NCI-H524 treated with DMSO at 0.1 percent for 48 hours (cell line): ENCODE measurements at places on chromosomes 13 and 19.

DNA sequence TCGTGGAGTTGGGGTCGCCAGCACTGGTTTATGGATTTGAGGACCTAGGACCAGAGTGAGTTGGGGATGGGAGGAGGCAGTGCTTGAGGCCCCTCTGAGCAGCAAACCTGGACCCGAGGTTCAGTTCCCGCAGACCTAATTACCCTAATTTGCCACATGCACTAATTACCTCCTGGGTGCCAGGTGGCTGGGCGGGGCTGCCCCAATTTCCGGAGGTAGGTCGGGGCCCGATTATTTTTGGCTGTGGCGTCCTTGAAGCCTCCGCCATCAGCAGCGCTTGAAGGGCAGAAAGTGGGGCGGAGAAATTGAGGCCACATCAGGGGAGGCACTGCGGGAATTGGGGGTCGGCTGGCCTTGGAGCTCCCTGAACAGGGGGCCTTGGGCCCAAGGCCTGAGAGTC lies 5.9 kb upstream of the HOMER3 start:
- DNase-seq, result no peak

DNA sequence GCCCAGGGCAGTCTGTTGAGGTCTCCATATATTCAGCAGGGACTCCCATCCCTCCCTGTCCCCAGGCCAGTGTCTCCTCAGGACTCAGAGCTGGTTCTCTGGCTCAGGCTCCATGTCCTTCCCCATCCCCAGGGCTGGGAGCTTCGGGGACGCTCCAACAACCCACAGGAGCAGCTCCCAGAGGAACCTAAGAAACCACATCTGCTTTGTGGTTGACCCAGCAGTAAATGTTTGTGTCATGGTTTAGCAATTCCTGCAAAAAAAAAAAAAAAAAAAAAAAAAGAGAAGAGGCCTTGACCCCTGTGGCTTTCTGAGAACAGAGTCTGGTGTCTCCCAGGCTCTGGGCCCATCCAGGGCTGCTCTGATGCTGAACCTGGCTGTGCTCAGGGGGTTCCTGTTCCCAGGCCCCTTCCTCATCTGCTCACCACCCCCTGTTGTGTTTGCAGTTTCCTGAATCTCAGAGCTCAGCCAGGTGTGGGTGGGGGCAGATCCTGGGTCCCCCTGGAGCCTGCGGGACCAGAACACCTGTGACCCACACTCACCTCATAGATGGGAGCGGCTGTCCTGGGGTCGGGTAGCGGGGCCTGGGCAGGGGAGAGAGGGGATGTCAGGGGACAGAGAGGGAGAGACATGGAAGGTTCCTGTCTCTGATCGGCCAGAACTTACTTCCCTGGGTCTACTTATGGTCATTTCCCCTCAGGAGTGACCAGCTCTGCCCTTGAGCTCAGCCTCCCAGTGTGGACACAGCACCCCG lies 25.2 kb upstream of the CEACAM1 start:
- DNase-seq, result no peak

DNA sequence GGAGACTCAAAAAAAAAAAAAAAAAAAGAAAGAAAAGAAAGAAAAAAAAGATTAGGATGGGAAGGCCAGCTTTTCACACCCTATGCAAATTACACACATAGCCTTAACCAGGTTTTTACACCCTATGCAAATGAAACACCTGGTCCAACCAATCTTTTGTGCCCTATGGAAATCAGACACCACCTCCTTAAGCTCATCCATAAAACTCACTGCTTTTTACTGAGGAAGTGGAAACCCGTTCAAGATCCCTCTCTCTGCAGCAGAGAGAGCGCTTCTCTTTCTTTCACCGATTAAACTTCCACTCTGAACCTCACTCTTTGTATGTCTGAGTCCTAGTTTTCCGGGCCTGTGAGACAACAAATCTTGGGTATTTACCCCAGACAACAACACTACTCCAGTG lies 25.3 kb upstream of the HOMER3 start:
- no peak for DNase-seq

GRCh38 chr19:1357531-1358109 lies 26.1 kb upstream of the NDUFS7 start:
- DNase-seq, result no peak

DNA sequence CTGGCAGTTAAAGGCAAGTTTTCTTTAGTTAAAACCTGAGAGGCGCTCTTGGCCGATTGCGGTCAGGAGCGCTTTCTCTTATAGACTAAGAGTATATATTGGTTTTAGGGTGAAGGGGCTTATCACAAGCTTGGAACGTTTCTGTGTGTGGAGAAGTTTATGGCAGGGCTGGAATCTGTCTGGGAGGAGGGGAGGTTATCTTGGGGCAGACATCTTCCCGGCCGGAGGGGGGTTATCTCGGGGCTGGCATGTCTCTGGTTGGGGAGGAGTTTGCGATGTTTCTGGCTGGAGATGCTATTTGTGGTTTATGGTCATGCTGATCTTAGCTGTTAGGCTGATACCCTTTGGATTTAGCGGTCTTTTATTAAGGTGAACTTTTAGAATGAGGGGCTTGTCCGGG lies 18.3 kb downstream of the KDM4B start:
- no peak for DNase-seq

DNA sequence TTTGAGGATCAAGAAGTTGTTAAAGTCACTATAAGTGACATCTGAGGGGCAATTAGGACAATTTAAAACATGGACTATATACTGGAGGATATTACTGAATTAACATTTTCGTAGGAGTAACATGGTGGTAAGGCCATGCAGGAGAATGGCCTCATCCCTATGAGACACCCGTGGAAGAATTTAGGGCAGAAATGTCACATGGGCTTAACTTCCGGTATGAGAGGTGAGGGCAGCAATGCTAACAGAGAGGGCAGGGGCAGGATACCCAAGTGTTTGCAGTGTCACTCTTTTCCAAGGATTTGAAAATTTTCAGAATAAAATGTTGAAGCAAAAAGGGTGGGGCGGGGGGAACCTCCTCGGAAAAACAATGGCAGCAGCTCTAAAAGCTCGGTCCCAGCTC lies 23.6 kb downstream of the RANBP3 start:
- no peak for DNase-seq

GRCh38 chr19:49553451-49554271 lies 25.9 kb downstream of the RCN3 start:
- no peak for DNase-seq

DNA sequence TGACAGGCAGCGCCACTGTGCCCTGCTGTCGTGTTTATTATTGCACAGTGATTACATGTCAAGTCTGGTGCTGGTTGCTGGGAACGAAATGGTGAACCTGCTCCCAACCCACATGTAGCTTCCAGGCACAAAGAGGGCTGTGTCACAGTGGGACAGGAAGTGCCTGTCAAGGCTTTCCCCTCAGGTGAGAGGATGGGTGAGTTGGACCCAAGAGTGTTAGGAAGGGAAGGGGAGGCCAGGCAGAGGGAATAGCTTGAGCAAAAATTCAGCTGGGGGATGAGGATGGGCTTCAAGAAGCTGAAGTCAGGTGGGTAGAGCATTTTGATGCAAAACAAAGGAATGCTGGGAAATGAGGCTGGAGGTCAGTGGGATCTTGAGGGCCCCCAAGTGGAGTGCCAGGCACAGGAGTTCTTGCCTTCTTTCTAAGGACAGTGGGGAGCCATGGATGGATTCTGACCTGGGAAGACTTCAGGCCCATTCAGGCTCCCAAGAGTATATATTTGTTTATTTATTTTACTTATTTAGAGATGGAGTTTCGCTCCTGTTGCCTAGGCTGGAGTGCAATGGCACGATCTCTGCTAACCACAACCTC lies 8.5 kb upstream of the QTRT1 start:
- DNase-seq, result no peak

- DNase-seq, result no peak
Observed at GRCh38 chr13:32195713-32196112, 119.5 kb downstream of the ZAR1L start.

DNA sequence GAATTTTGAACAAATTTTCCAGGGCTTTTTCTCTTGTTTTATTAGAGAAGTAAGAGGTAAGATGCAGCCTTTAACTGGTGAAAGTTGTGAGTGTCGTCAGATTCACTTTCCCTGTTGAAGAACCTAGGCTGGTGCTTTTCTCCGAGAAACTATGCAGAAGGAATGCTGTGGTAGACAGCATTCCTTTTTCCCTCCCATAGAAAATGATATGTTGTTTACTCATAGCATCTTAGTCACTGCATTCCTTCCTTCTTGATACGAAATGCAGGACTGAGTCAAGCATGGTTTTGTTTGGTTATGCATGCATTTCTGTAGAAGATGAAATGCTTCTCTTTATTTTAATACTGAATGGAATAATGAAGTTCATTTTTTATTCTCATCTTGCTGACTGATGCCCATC lies 3.4 kb downstream of the ITGBL1 start:
- no peak for DNase-seq
